ENCODE measurements at places on chromosomes 11 and 22.

DNA sequence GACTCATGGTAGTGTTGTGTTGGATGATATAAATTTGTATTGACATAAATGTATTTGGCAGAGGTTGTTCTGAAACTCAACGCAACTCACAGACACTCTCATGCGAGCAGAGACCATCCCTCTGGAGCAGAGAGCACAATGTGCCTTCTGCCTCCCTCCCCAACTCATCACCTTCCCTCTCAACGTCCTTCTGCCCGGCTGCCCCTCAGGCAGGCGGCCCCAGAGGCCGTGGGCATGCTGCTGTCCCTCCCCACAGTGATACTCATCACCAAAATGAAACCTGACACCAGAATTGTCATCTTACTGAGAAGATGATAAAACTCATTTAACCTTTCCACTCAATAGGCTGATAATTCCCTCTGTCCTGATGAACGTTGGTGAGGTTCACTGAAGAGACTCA lies 260.6 kb downstream of the ETS1 start:
- no peak for DNase-seq

- no peak for DNase-seq
Observed at GRCh38 chr22:41034706-41035105, 57.7 kb upstream of the EP300 start.

- DNase-seq: no peak
Observed at GRCh38 chr22:45552580-45553350, 50.1 kb downstream of the FBLN1 start.

DNA sequence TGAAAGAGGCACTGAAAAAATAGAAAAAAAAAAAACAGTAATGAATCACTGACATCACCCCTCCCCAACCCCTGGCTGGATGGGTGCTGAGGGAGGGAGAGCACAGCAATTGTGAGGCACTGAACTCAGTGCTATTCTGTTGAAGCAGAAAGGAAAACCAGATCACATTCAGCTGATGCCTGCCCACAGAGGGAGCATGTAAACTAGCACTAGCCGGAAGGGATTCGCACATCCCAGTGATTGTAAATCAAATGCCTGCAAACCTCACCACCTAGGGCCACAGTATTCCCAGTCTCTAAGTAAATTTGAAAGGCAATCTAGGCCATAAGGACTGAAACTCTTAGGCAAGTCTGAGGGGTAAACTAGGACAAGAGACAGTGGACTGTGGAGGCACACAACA lies 772.0 kb upstream of the CCDC179 start:
- no peak for DNase-seq

- no peak for DNase-seq
Observed at GRCh38 chr11:24496736-24497725, at the start of gene LUZP2. TSS of gene LUZP2 (plus strand) at chr11:24497053.

DNA sequence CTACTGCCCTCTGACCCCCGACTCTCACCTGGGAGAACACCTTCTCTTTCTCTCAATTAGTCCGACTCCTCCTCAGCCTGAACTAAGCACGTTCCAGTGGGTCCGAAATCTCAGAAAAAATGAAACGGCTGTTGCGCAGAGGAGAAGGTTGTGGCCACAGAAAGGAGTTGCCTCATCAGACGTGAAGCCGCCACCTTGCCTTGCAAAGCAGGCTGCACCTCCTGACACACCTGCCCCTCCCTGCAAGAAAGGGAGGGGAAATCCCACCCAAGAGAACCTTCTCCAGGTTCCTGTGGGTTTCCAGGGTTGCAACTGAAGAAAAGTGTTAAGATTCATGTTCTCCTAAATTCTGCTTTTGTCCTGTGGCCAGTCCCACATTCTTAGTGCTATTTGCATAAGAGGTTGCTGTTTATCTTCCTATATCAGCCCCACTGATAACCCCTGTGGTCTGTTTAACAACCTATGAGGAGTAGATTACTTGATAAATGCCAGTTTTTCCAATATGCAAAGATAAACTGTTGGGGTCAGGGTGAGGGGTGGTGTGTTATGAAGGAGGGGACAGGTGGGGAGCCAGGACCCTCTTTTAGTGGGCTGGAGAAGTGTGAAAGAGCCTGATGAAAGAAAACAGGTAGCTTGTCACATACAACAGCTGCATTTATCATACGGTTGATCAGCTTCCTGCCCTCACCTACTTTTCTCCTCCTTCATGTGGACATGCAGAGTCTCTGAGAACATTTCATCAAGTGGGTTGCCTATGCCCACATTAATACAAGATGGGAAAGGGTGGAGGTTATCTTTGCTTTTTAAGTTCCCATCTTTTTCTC lies 18.2 kb downstream of the ZBTB16 start:
- peak; percentile 75 for DNase-seq
